IMR-90 (cell line): ENCODE measurements at places on chromosomes 11 and 22. TPM values are rescaled to one million over a fixed set of nuclear protein-coding genes. Genes with fewer than 3 reads are reported as not detected.

The SLC22A6 gene
- not detected in 2 replicates for total RNA-seq

The INS gene
- total RNA-seq = not detected in 2 replicates

The DBX1 gene
- not detected in 2 replicates for total RNA-seq

The C11orf42 gene
- total RNA-seq = not detected in 2 replicates

The PIM3 gene
- 8.6 and 10.3 TPM in 2 replicates for total RNA-seq

The CARD10 gene
- total RNA-seq = 6.1 TPM in 2 replicates

The H19 gene
- not detected in 2 replicates for total RNA-seq

The OR5AL1 gene
- total RNA-seq = not detected in 2 replicates

The MMP3 gene
- under 0.01 and 0.28 TPM in 2 replicates for total RNA-seq

The WNT7B gene
- under 0.01 TPM in 2 replicates for total RNA-seq

The TMEM121B gene
- total RNA-seq = under 0.01 TPM in 2 replicates

The NUP98 gene
- total RNA-seq = 138 and 145 TPM in 2 replicates

The MYO7A gene
- under 0.01 TPM in 1 of 2 replicates, not detected in the other for total RNA-seq

The VPS11 gene
- total RNA-seq = 22.2 and 30.5 TPM in 2 replicates

The TMPRSS5 gene
- total RNA-seq = under 0.01 TPM in 1 of 2 replicates, not detected in the other

The BTBD18 gene
- not detected in 2 replicates for total RNA-seq

The CST6 gene
- 0.28 and 0.54 TPM in 2 replicates for total RNA-seq

The SSTR3 gene
- under 0.01 TPM in 2 replicates for total RNA-seq

The LGR4 gene
- total RNA-seq = 6.8 and 8.1 TPM in 2 replicates

The MMP26 gene
- not detected in 2 replicates for total RNA-seq

The TCP11L1 gene
- total RNA-seq = 17.4 and 23.1 TPM in 2 replicates

The NLRP6 gene
- not detected in 2 replicates for total RNA-seq

The B4GAT1 gene
- total RNA-seq = 10.6 and 13.9 TPM in 2 replicates

The NFRKB gene
- total RNA-seq = 21.9 and 28.9 TPM in 2 replicates

The OR6X1 gene
- not detected in 2 replicates for total RNA-seq

The C1QTNF4 gene
- total RNA-seq = under 0.01 TPM in 1 of 2 replicates, not detected in the other

The RTN3 gene
- 31.2 and 42.5 TPM in 2 replicates for total RNA-seq

The AASDHPPT gene
- total RNA-seq = 56.3 and 72.2 TPM in 2 replicates

The ANO1 gene
- 4.1 and 4.4 TPM in 2 replicates for total RNA-seq

The TMPRSS13 gene
- total RNA-seq = not detected in 2 replicates
